ENCODE measurements at places on chromosomes 1 and 21. TPM values are rescaled to one million over a fixed set of nuclear protein-coding genes. Genes with fewer than 3 reads are reported as not detected.

GRCh38 chr1:28208818-28209441 lies 23.9 kb downstream of the DNAJC8 start:
- peak; percentile 73 for DNase-seq

GRCh38 chr1:20308569-20308968 lies 17.9 kb downstream of the VWA5B1 start:
- DNase-seq = no peak

GRCh38 chr1:208165659-208166058 lies 78.5 kb downstream of the PLXNA2 start:
- no peak for DNase-seq

DNA sequence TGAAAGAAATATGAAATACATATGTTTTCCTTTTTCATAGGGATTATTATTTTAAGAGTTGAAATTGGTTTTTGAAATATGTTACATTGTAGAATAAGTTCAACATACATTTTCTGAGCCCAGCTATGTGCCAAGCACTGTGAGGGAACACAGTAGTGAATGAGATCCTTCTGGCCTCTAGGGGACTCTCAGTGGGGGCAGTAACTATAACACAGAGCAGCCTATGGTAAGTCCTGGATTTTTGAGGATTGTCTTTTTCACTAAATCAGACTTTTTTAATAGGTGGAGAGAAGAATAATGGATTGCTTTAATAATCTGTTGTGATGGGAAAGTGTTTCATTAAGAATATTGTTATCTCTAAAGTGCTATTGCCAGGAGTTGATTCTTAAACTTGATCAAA lies 2.4 kb downstream of the DNAJC6 start:
- DNase-seq = no peak

DNA sequence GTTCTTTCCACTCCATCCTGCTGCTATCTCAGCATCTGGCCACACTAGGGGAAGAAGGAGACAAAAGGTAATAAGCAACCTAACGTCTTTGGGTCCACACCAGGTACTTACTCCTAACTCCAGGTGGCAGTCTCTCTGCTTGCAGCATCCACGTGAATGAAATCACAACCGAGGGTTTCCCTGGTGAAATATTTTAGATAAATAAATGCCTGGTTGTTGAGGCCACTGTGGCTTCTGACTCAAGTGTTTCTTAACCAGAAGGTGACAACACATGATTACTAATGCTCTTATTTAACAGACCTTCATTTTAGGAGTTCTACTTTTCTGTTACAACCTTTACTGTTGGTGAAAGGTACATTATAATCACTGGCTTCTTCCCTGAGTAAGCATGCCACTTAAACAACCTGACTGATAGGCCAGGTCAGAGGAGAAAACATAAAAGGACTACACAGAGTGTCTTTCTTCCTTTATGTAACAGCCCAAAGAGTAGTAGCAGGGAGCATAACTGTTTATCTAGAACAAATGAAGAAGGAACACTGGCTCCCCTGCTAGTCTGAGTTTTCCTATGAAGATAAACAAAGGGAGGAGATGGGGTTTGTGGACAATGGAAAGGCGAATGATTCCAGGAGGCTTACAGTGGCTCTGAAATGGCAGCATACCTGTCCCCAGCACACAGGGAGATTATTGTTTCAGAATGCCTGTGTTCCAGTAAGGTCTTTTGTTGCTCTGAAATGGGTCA lies 59.9 kb downstream of the SYT6 start:
- DNase-seq = no peak

DNA sequence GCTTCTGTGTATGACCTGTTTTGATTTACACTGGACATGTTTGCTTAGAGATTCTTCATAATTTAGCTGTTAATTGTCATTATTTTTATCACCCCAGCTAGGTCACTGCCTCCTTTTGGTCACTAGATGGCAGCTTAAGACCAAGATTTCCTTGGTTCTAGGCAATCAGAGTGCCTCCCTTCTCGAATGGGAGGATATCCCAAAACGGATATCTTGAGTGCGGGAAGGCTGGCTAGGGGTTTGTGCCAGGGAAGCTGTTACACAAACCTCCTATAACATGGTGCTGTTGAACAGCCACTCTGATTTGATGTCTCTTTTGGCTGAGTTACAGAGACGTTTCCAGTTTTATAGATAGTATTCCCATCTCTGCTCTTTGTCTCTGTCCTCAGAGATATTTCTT lies 283.5 kb downstream of the S1PR1 start:
- no peak for DNase-seq

DNA sequence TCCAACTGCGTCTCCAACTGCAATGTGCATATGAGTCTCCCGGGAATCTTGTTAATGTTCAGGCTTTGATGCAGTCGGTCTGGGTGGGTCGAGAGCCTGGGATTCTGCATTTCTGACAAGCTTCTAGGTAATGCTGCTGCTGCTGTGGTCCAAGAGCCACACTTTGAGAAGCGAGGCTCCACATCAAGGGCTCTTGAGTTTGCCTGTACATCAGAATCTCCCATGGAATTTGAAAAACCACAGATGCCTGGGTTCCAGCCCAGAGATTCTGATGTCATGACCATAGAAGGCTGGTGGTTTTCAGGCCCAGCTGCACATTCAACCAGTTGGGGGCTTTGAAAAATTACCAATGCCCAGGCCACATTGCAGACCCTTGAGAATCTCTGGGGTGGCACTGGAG lies 93.9 kb upstream of the TARDBP start:
- no peak for DNase-seq

- no peak for DNase-seq
These were observed 39.7 kb downstream of the PTGFRN start for GRCh38 chr1:116949213-116949985.

DNA sequence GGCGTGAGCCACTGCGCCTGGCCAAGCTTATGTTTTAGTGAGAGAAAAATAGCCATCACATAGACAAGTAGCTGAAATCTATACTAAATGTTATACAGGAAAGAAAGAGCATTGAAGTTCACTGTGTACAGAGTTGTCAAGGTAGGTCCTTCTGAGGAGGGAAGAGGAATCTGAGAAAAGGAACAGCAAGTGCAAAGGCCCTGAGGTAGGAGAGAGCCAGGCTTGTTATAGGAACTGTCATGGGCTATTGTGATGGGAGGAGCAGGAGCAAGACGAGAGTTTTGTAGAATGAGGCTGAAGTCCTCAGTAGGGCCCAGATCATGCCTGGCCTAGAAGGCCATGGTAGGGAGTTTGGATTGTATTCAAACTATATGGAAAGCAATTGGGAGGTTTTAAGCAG lies 4.6 kb downstream of the ZDHHC18 start:
- no peak for DNase-seq

DNA sequence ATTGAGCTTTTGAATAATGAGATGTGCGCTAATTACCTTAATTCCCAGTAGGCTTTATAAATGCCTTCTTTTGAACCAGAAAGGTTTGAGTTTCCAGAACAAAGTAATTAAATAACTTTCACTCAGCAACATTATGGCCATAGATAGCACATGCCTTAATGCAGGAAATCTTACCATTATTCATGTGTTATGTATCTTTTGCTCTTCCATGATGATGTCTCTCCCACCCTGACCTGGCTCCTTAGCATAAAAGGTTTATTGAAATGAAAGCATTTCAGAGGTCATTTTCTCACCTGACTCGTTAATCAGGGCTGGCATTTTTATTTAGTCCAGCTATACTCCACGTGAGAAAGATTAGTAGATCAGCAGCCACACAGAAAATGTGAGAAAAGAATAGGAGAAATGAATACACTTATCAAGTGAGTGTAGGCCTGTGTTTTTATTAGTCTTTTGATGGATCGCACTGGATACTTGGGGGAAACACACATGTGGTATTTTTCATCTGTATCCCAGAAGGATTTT lies 180.2 kb downstream of the ATP6V1G3 start:
- DNase-seq = no peak

GRCh38 chr1:183757061-183757460 lies 47.9 kb upstream of the RGL1 start:
- DNase-seq = no peak

DNA sequence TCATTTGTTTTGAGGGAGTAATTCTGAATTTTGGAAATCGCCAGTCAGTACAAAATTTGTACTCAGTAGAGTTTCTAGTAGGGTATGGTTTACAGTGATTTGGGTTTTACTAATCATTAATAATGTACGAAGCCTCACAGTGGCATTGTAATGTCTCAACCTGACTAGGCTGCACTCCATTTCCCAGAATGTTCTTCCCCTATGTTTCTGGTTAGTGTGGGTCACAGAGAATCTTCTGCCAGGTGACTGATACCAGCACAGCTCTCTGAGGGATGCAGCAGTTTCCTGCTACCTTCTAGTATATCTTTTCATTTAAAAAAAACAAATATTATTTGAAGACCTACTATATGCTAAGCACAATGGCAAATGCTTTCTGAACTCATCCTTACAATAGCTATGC lies 112.9 kb downstream of the PTPN14 start:
- no peak for DNase-seq

GRCh38 chr1:216416488-216416887 lies 6.8 kb downstream of the USH2A start:
- DNase-seq = no peak

DNA sequence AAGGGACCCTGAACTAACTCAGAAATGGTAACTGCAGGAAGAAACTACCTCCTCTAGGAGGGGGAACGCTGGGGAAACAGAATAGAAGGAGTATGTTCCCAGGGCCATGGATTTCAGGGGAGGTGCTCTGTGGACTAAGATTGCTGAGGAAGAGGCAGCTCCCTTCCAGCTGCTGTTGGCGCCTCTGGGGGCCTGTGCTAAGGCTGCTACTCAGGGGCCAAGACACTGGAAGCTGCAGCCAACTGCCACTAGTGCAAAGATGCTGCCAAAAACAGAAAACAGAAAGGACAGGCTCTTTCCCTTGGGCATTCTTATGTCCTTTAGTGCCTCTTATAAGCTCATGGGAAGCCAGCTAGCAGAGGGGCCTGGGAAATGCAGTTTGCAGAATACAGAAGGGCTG lies 58.0 kb upstream of the SGIP1 start:
- DNase-seq = no peak

DNA sequence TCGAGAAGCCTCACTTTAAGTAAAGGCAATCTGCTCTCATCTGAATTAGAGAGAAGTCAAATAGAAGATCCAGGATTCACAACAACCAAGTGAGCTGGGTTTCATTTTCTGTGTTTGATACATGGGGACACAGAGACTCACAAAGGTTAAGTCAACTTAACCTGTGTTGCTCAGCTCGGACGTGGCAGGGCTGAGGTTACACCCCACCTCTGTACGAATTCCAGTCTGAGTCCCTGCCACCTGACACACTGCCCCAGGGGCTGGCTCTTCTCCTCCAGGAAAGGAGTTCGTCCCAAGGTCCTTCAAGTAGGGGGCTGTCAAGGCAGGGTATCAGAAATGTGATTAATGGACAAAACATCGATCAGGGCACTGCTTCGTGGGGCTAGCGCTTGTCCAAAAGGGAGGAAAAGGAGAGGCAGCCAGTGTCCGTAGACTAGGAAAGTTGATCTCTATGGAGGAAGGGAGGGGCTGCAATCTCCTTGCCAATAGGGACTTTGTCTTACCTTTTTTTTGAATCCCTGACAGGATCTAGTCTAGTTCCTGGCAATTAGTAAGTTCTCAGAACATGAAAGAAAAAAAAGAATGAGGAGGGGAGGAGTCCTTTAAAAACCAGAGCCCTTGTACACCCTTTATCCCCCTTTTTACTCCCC lies 116.4 kb downstream of the CNIH3 start:
- DNase-seq = no peak

DNA sequence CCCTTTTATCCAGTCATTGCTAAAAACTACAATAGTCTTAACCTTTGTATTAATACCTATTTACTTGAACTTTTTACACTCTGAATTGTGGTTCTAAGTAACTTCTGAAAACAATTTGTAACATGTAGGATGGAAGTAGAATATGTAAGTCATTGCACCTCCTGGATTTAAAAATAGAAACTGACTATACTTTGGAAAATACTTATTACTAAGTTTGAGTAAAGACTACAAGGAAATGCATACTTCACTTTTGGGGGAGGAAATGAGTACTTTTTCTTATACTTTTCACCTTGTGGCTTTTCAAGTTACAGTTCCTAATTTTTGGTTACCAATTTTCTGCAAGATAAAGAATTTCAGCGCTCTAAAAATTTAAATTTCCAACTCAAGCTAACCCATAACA lies 8.7 kb downstream of the RGS18 start:
- no peak for DNase-seq

The GBP1 gene
- total RNA-seq = 13.0 TPM

The PGLYRP3 gene
- not detected for total RNA-seq

The CASZ1 gene
- 63.8 TPM for total RNA-seq

The C4BPA gene
- total RNA-seq = 4.5 TPM

The NFASC gene
- 8.2 TPM for total RNA-seq

The GRIK3 gene
- total RNA-seq = 0.46 TPM

The C1orf167 gene
- not detected for total RNA-seq

The TMEM51 gene
- 23.4 TPM for total RNA-seq

The RAD54L gene
- 7.4 TPM for total RNA-seq
